ENCODE measurements at places on chromosomes 5 and 9.

DNA sequence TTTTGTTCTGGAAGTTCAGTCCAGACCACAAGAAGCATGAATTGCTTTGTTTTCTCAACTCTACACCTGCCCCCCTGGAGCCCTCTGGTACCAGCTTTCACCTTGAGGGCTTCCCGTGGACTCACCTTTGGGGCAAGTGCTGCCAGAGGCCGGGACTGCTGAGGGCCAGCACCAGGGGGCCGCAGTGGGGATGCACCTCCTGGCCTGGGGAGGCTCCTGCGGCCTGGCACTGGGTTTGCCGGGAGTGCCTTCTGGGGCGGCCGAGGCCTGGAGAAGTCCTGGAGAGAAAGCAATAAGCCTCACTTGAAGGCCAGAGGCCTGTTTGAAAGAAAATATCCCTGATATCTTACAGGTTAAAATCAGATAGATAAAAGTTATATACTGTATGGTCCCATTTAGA lies 21.7 kb downstream of the NIPAL4 start:
- DNase-seq, result no peak

DNA sequence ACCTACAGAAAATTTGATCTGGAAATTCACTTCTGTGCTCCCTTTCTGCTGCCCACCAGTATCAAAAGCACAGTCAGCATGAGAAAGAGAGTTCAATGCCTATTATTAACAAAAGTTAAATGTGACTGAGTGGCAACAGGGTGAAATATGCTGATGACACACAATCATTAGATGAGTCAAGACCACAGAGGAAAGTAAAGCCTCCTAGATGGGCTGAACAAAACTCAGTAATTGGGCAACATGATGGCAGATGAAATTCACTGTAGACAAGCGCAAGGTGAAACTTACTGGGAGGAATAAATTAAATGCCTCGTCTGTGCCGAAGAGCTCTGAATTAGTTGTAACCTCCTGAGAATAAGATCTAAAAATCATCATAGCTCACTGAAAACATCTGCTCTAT lies 752.8 kb downstream of the IRX1 start:
- no peak for DNase-seq

- DNase-seq, result no peak
These were observed 32.5 kb upstream of the HMCN2 start for GRCh38 chr9:130232899-130233586.

GRCh38 chr5:78927657-78928282 lies 57.3 kb downstream of the ARSB start:
- no peak for DNase-seq

DNA sequence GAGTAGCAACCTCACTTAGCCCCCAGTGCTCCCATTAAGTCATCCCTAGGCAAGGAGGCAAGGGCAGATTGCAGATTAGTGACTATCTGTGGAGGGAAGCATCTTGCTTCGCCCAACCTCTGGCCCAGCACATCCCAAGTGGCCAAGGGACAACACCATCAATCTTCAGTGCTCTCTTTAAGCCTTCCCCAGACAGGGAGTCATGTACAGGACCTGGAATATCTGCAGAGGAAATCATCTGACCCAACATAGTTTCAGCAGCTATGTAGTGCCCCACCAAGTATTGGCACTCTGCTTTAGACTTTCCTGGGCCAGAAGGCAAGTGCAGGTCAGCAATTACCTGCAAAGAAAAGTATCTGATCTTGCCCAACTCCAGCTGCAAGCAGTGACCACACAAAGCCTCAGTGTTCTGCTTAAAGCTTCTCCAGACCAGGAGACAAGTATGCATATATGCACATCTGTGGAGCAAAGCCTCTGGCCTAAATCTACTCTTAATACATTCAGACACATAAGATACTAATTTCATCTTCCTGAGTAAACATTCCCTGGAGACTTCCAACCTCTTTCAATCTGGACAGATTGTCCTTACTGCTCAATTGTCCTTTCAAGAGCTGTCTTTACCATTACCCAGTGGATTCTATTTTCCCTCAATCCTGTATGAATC lies 224.8 kb upstream of the VLDLR start:
- no peak for DNase-seq

- DNase-seq, result no peak
These were observed 1314.1 kb upstream of the C9orf72 start for GRCh38 chr9:28887188-28887884.

- DNase-seq, result no peak
These were observed 24.9 kb downstream of the LPCAT1 start for GRCh38 chr5:1498623-1499416.

DNA sequence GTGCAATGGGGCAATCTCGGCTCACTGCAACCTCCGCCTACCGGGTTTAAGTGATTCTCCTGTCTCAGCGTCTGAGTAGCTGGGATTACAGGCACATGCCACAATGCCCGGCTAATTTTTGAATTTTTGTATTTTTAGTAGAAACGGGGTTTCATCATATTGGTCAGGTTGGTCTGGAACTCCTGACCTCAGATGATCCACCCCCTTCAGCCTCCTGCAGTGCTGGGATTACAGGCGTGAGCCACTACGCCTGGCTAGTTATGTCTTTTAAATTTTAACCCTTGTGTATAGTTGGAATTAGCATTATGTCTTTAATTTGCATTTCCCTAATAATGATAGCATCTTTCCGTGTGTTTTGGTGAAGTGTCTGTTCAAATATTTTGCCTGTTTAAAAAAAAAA lies 11.5 kb downstream of the GPBP1 start:
- no peak for DNase-seq

- DNase-seq, result no peak
These were observed 126.0 kb downstream of the TMEM174 start for GRCh38 chr5:73298772-73299630.

DNA sequence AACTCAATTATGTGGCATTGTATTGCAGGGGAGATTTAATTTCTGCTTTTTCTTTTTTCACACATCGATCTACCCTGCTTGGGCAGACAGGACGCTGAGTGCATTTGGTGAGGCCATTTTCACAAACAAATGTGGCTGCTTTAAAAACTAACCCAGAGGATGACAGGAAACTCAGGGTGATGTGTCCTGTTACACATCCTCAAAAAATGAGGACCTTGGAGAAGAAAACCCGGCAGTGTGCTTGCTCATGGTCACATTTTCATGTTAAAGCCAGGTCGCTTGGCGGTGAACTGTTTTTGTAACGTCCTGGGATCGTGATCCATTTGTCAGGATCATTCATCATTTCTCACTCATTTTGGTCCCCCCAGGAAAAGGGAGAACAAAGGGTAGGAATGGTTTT lies 478.3 kb upstream of the ADAMTS16 start:
- DNase-seq, result no peak
